ENCODE measurements at places on chromosomes 3 and 15.

- peak; percentile 70 for DNase-seq
These were observed 526 bp downstream of the GPD1L start for GRCh38 chr3:32106929-32107362.

- DNase-seq = no peak
These were observed 51.1 kb upstream of the UMPS start for GRCh38 chr3:124679048-124679638.

DNA sequence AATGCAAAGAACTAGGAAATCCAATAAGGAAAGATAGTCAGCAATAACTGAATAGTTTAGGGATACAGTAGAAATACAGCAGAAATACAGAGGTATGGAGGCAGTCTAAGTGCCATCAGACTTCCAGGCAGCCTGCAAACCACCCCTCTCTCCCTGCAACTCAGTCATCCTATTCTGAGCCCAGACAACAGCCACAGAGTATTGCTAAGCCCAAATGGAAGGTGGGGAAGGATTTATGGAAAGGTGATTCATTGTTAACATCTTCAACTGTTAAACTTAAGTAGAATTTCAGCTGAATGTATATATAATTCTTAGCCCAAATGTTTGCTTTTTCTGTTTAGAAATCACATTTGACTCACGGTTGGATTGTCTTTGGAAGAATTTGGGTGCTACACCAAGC, 300.4 kb downstream of the RBMS3 start:
- DNase-seq = no peak

GRCh38 chr15:90817117-90818057, 51.0 kb upstream of the FURIN start:
- no peak for DNase-seq

- no peak for DNase-seq
These were observed 54.7 kb downstream of the ETV5 start for GRCh38 chr3:186053954-186054791.

GRCh38 chr3:54538346-54538745, 389.5 kb downstream of the LRTM1 start:
- DNase-seq = no peak

DNA sequence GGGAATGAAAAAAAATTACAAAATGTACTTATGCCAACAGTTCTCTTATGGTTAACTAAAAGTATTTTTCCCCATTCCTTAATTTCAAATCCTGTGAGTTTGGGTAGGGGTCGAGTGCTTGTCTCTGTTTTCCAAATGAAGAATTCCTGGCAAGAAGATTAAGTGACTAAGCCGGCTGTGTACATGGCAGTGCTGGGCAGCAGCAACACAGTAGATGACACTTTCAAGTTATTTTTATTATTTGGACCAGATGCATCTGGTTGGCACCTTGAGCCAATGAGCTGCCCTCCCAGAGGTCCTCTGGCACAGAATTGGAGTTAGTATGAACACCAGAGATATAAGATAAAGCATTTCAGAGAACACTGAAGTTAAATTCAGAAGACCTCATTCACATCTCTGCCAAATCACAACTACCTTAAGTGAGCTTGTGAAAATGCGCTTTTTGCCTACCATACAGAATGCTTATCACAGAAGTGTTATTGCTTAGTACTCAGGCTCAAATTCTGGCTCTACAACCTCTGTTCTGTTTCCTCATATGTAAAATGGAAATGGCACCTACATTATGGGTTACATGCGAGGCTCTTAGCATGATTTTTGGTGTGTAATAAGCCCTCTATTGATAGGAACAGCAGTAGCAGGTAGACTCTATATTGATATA, 256.9 kb downstream of the UBE2E2 start:
- peak; percentile 45 for DNase-seq

DNA sequence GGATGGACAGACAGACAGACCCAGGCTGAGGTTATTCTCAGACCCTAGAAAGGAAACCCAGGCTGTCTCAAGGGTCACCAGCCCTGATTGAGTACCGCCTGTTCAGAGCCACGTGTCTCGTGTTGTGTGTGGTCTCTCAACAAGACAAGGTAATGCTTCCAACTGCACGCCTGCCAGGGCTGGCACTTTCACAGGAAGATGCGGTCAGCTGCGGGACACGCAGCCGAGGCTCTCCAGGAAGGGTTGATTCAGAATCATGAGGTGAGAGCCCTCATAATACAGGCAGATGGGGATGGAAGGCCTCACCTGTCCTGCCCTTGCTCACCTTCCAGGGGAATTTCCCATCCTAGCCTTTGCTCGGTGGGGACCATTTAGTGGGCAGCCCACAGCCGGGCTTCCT, 81.4 kb downstream of the TOP2B start:
- DNase-seq = no peak

- DNase-seq = no peak
These were observed 84.9 kb downstream of the LRIG1 start for GRCh38 chr3:66415867-66416428.

GRCh38 chr3:110677506-110677905, 394.1 kb upstream of the NECTIN3 start:
- DNase-seq = no peak

DNA sequence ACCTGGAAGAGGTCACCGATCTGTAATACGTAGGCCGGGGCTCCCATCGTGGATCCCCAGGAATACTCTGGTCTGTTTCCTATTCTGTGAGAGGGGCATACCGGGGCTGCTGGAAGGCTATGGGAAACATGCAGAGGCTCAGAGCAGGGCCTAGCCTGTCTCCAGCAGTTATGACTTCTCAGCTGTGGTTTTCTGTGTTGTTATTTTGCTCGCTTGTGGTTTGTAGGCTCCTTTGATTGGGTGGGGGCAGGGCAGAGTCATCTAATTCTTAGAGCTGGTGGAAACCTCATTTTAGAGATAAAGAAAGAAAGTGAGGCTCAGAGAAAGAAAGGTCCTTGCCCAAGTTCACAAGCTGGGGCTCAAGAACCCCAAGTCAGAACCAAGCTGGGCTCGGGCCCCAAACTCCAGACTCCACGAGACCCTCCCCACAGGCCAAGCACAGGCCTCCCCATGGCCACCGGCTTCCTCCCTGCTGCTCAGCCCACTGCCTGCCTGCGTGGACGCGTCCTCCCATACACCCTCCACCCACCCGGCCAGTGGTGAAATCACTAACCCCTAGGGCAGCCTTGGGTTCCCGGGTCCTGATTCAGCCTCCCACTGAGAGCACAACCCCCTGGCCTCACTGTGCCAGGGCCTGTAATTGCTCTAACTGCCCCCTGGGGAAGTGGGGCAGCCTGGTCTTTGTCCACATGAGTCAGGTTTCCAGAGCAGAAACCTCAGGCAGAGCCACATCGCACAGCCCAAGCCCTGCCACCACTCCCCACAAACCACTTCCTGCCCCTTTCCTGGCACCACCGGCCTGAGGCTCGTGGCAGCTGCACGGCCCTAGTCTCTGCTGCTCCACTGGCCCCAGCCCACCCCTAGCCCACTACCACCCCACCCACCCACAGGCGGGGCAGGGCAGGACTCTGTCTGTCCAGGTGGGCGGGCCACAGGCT, 270.8 kb downstream of the UACA start:
- peak; percentile 39 for DNase-seq

DNA sequence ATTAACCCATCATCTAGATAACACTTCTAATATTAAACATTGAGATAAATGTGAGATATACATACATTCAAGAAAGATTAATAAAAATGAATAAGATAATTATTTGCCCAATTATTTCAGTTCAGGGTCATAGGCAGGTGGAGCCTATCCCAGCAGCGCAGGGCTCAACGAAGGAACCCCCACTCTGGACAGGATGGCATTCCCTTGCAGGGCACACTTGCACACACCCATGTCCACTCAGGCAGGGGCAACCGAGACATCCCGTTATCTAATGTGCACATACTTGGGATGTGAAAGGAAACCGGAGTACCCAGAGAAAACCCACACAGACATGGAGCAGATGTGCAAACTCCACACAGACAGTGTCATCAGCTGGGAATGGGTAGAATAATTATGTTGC, 175.4 kb upstream of the CMC1 start:
- no peak for DNase-seq

DNA sequence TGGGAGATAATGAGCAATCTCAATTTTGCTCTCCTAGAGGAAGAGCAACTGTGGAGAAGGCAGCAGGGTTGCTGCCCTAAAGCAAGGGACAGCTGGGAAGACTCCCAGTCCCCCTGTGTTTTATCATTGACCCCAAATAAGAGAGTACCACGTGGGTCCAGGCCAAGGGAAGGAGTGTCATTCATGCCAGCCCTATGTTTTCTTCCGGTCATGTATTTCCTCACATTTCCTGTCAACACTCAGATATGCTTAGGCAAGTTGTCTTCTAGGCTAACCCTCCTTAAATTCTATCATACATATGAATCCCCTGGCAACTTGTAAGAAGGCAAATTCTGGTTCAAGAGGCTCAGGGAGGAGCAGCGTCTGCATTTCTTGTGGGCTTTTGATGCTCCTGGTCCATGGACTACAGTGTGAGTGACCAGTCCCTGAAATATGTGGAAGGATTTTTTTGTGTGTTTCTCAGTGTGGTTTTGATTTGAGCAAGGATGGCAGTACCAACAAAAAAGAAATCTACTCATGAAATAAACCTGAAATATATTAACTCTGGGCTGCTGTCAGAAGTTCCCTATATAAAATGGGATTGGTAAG, 31.9 kb upstream of the RPP14 start:
- DNase-seq = no peak

DNA sequence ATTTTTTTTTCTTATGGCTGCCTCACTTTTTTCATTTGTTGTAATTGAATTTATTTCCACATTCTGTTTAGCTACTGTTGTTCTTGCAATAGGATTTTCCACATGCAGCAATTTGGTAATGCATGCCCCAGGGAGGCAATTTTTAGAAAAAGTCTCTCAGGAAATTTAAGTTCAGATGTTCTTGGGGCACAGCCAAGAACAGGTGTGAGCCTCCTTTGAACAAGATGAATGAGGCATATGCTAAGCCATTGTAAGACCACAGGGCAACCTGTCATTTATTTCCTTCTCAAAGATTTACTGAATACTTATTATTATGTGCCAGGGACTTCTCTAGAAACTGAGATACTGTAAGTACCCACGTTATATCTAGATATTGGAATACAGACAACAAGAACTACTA, 549.5 kb downstream of the DIPK2A start:
- DNase-seq = no peak

DNA sequence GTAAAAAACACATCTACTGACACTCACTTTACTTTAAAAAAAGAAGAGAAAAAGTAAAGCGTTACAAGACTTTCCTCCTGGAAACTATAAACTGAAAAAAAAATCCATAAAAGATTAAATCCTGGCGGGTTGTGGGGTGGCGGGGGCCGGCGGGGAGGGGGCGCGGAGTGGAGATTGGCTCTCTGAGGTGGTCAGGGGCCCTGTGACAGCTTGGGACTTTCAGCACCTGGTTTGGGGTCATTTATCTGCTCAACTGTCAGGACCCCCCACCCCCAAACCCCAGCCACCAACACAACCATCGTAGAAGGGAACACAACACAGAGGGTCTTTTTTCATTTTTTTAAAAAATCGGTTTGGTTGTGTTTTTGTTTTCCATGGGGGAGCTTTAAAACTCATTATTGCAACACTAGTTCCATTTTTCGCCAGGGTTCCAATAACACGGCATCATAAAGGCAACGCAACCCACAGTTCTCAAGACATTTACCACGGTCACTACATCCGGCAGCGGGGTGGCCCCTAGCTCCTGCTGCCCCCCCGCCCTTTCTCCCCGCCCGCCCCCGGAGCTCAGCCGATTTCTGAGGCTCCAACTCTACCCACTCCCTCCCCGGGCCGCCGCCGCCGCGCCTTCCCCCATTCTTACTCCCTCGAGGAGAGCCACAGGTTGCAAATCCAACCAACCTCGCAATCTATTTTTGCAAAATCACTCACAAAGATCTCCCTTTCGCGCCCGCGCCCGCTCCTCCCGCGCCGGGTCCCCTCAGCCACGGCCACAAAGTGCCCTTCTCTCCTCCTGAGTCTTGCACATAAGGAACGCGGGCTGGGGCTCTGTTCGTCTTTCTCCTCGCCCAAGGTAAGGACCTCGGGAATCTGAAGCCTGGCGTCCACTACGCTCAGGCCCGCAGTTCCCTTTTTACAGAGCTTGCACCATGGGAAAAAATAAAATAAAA, 1.8 kb downstream of the BCL6 start:
- peak; percentile 52 for DNase-seq

GRCh38 chr3:44105571-44105970, 136.1 kb upstream of the TOPAZ1 start:
- DNase-seq = no peak

DNA sequence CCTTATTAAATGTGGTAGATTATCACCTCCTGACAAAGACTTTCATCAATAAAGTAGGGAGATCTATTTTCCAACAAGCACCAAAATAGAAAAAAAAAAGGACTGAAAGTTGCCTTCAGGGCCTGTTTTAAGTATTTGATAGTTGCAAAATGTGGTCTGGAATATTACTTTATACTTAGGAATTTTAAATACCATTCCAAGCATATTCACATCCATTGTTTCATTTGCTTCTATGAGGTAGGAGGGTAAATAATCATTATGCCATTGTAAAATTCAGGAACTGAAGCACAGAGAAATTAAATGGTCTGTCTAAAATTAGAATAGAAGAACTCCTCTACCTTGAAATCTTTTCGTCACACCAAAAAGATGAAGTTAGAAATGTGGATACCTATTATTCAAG, 110.0 kb downstream of the TMCC1 start:
- DNase-seq = no peak

DNA sequence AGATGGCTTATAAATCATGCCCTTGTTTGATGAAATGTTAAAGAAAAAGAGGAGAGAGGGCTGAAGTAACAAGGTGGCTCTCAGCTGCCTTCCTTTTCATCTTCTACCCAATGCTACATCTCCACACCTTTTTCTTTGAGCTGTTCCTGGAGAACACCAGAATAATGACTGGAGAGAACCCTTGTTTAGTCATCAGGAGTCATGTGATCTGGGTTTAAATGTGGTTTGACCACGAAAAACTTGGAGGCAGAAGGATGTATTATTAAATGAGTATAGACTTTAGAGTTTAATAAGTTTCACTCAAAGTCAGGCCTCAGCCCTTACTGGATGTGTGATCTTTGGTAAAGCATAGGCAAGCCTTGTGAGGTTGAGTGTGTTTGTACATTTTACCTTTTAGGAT, 230.3 kb upstream of the TBL1XR1 start:
- DNase-seq = no peak

GRCh38 chr15:101372960-101373525, 78.0 kb upstream of the SNRPA1 start:
- DNase-seq = no peak

- no peak for DNase-seq
These were observed 75.1 kb upstream of the LMOD3 start for GRCh38 chr3:69197455-69197854.

- DNase-seq = no peak
These were observed 548.0 kb upstream of the CCDC54 start for GRCh38 chr3:106829206-106829605.

- peak; percentile 59 for DNase-seq
These were observed 13.2 kb upstream of the ATP2B2 start for GRCh38 chr3:10518506-10519150.

DNA sequence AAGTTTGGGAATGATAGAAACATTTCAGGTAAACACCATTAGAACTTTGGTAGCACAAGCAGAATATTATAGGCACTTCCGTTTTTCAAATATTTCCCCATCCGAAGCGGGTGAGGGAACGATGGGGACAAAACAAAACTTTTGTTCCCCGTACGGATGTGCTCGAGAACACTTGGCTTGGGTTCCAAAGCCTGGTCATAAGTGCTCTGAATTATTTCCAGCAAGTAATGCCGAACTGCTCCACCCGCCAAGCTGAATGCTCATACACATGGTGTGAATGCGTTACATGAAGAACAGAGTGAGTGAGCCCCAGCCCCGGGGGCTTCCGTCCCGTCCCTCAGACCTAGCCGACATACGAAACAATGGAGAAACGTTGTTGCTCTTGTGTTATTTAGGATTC, 438.2 kb upstream of the ARRDC4 start:
- peak; percentile 18 for DNase-seq

Data from gastrocnemius medialis (tissue), 4 donors.